ENCODE measurements at places on chromosomes 13 and 19. TPM values are rescaled to one million over a fixed set of nuclear protein-coding genes. Genes with fewer than 3 reads are reported as not detected.

DNA sequence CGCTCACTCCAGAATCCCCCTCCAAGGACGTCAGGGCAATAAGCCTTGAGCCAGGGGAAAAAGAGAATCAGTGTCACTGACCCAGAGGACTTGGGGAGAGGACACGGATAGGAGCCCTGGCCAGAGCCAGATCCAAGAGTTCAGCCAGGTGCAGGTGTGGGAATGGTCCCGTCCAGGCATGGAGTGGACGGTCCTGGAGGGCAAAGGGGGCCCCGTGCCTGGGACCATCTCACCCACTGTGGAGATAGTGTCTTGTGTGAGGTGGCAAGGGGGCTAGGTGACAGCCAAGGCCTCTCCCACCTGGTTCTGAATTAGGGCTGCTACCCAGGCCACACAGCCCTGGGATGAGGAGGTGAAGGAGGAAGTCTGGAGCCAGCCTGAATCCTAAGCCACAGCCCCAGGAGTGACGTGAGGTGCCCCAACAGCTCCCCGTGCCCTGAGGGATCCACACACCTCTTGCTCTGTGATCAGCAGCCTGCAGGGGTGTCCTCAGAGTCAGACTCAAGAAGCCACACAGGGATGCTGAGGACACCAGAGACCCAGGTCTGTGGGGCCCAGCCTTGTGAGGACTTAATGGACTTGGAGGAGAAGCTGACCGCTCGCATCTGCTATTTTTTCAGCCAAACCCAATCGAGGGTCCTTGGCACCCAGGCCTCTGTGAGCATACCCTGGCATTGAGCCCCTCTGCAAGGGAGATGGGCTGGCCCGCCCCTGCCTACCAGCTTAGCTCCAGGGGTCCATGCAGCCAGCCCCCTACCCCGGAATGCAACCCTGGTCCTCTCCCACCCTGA is 16.4 kb upstream of the ZNF14 start:
- DNase-seq: no peak

DNA sequence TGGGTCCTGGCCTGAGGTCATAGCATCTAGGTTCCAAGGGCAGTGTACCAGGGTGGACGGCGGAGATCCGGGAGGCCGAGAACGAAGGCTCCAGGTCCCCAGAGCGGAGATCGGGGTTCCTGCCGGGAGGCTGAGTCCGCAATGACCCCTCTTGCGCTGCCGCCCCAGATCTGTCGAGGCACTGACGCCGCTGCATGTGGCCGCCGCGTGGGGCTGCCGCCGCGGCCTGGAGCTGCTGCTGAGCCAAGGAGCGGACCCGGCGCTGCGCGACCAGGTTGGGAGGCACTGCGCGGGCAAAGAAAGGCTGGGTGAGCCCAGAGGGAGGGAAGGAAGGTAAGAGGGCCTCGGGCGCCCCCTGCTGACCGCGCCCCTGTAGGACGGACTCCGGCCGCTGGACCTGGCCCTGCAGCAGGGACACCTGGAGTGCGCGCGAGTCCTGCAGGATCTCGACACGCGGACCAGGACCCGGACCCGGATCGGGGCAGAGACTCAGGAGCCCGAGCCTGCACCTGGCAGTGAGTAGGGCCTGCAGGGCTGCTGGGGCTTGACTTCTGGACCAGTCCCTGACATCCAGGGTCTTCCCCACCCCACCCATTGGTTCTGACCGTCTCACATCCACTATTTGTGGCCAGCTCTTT is 906 bp downstream of the ANKLE1 start:
- DNase-seq: peak; percentile 84

KPNA3 gene
- total RNA-seq: 36.1 TPM

- DNase-seq: no peak
These were observed 25.2 kb downstream of the IPO5 start for GRCh38 chr13:97978651-97979050.

DNA sequence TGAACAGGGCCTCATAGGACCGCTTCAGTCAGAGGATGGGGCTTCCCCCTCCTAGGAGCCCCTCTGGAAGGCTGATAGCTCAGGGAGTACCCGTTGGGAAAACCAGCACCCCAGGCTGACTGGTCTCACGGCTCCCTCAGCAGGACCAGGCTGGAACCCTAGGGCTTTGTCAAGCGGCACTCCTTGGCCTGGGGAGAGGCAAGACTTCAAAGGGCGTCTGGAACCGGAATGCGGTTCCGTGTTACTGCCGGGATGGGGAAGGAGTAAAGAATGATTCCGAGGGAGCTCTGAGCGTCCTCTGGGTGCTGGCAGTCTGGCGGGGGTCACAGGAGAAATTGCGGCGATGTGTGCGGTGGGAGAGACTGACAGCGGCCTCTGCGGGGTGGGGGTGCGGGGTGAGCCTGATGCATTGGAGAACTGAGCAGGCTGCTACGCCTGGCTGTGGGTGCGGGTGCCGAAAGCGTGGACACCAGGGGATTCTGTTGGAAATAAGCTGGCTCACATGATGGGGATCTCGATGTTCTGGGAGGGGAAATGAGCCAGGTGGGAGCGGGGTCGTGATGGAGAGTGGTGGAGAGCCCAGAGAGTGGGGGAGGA is 1.9 kb downstream of the COX6B2 start:
- no peak for DNase-seq

GRCh38 chr19:29840066-29840950 is 28.5 kb downstream of the CCNE1 start:
- no peak for DNase-seq

DNA sequence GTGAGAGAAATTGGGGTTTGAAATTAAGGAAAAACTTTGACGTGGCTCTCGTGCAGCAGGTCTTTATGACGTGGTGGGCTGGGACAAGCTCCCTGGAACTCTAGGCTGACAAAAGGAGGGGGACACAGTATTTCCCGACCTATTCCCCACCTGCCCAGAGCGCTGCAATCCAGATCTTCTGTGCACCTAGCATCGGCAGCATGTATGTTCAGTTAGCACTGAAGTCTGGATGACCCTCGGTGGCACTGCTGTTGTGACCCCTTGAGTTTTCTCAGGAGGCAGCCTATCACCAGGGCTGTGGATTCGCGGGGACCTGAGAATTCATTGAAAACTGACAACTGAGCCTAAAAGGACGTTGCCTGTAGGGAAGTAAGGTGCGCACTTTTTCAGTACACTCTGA is 9.1 kb upstream of the ZNF536 start:
- no peak for DNase-seq

DNA sequence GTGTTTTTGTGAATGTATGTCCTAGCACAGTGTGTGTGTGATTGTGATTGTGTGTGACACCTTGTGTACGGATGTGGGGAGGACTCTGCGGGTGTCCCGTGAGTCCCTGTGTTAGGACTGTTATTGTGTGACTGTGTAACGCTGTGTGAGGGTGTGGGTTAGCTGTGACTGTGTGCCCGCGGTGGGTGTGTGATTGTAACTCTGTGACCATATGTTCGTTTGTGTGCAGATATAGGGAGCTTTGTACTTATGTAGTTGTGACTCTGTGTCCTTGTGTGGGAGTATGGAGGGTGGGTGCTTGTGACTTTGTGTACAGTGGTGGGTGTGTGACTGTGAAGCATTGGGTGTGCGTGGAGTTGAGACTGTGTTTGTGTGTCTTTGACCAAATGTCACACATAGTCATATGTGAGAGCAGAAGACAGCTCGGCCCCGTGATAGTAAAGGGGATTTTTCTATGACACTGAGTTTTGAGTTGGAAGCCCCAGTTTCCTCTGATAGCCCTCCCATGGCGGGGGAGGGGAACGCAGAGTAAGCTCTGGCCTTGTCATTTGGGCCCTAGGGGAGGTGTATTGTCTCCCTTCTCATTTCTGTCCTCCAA is 949 bp upstream of the ZNF260 start:
- peak; percentile 17 for DNase-seq

GRCh38 chr19:12783291-12783848 is 7.9 kb upstream of the JUNB start:
- DNase-seq: peak; percentile 65

DNA sequence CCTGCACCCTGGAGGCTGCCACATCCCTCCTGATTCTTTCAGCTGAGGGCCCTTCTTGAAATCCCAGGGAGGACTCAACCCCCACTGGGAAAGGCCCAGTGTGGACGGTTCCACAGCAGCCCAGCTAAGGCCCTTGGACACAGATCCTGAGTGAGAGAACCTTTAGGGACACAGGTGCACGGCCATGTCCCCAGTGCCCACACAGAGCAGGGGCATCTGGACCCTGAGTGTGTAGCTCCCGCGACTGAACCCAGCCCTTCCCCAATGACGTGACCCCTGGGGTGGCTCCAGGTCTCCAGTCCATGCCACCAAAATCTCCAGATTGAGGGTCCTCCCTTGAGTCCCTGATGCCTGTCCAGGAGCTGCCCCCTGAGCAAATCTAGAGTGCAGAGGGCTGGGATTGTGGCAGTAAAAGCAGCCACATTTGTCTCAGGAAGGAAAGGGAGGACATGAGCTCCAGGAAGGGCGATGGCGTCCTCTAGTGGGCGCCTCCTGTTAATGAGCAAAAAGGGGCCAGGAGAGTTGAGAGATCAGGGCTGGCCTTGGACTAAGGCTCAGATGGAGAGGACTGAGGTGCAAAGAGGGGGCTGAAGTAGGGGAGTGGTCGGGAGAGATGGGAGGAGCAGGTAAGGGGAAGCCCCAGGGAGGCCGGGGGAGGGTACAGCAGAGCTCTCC is 6.9 kb upstream of the CEACAM5 start:
- peak; percentile 13 for DNase-seq

DNA sequence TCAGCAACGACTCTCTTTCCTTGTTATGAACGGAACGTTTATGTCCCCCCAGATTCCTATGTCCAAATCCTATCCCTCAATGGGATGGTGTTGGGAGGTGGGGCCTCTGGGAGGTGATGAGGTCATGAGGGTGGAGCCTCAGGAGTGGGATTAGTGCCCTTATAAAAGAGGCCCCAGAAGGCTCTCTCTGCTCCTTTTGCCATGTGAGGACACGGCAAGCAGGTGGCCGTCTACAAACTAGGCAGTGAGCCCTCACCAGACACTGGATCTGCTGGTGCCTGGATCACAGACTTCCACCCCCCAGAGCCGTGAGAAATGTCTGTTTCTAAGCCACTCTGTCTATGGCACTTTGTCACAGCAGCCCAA is 53.2 kb downstream of the EPS15L1 start:
- no peak for DNase-seq

DNA sequence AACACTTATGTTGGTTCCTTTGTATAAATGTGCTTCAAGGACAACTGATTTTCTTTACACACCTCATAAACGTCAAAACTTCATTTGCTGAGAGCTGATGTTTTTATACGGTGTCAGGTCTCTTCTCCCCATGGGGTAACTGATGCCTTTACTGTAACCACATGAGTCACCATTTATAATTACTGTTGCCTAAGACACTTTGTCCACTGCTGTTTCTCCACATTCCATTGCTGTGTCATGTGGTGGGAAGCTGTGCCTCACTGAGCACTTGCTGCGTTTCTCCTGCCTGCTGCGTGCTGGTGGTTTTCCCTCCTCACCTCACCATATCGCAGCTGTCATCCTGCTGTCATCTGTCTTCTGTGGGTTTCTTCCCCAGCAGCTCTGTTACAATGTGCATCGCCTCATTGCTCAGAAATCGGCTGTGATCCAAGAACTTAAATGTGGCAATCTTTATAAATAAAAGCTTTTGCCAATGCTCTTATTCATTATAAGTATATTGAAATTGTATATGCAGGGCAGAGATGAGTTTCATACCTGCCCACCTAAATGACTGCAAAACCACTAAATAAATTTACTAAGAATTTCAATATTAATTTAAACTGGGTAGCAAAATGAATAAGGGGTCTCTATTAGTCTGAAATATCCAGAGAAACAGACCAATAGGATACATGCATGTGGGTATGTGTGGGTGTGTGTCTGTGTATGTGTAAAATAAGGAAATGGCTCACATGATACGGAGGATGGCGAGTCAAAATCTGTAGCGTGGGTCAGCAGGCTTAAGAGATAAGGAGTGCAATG is 547.0 kb upstream of the SLITRK5 start:
- DNase-seq: no peak

- DNase-seq: no peak
These were observed 353.4 kb downstream of the OLFM4 start for GRCh38 chr13:53382008-53382407.

DNA sequence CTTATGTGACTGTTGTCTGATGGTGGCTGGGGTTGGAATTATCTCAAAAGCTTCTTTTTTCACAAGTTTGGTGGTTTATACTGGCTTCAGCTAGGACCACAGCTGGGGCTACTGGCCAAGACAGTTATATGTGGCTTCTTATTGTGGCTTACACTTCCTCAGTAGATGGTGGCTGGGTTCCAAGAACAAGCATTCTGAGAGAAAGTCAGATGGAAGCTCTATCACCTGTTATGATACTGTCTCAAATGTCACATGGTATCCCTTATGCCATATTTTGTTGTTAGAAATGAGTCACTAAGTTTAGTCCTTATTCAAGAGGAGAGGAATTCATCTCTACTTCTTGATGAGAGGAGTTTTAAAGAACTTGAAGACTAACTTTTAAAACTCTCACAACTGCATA is 41.6 kb downstream of the NDFIP2 start:
- peak; percentile 66 for DNase-seq

DNA sequence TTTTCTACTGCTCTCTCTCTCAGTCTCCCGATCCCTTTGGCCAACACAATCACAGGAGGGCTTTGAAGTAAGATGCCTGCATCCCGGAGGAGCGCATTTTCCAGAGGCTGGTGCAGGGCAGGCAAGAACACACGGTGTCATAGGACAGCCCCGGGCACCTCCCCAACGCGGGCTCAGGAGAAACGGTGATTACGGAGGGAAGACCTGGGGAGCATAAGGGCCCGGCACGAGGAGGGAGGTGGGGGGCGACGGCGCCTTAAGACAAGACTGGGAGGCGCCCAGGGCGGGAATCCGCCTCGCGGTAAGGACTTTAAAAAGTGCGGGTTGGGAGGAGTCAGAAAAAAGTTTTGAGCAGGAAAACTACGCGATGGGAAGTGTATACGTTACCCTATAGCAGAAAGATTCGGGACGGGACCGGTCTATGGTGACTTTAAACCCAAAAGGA is 18.7 kb upstream of the ZNF888 start:
- DNase-seq: peak; percentile 21

DNA sequence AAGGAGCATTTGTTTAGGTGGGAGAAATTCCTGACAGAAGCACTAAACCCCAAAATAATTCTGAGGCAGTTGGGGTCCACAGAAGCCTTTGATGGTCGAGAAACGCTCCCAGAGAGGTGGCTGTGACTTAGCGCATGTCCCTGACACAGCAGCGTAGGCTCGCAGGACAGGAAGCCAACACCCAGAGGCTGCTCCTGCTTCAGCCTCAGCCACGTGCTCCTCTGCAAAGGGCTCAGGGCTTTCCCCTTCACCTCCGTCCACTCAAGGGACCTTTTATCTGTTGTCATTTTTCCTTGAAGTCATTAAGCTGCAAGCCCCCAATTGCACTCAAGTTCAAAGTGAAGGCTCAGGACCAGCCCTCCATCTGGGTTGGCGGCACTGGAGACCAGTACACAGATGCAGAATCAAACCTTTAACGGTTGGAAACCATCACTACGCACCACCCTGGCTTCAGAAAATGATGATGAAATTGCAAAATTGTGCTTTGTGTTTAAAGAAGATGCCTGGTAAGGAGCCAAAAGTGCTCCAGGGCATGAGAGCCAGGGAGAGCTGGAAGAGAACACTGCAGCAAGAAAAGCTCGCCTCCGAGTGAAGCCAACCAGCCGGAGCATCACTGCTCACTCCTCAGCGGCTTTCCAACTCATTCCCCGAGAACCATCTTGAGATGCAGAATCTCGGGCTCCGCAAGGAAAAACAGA is 219.6 kb downstream of the RAP2A start:
- no peak for DNase-seq

- no peak for DNase-seq
These were observed 25.8 kb downstream of the EPN1 start for GRCh38 chr19:55700813-55701212.

MBD3L3 gene
- not detected for total RNA-seq
